ENCODE measurements at places on chromosomes 3 and 15. TPM values are rescaled to one million over a fixed set of nuclear protein-coding genes. Genes with fewer than 3 reads are reported as not detected.

DNA sequence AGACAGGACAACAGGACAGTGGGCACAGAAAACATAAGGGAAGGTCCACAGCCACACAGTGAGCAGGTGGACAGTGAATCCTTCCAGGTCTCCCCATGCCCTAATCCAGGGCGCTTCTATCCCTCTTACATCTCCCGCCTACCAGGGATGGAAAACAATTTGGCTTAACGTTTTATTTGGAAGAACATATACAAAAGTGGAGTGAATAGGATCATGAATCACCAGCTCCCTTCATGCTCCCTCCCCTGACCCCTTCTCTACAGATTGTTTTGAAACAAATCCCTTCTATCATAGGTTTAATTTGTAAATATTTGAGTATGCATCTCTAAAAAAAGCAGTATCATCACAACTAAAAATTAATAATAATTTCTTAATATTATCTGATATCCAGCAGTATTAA, 52.5 kb downstream of the CLDN11 start:
- DNase-seq, result peak; percentile 44

DNA sequence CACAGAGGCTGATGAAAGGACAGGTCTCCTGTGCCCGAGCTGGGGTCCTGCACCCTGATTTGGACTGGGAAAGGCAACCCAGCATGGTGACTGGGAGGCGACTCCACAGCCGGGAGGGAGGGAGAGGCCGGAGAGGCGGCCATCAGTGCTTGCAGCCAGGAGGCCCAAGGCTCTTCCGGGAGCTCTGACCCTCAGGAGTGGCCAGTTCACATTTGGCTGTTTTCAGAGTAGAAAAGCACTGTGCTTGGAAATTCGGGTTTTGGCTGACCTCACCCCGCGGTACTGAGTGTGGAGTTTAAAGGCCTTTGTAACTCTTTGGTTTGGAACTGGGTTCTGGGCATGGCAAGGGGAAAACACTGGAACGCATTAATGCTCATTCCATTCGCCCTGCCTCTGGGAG, 31.9 kb downstream of the SMAD6 start:
- DNase-seq, result no peak

DNA sequence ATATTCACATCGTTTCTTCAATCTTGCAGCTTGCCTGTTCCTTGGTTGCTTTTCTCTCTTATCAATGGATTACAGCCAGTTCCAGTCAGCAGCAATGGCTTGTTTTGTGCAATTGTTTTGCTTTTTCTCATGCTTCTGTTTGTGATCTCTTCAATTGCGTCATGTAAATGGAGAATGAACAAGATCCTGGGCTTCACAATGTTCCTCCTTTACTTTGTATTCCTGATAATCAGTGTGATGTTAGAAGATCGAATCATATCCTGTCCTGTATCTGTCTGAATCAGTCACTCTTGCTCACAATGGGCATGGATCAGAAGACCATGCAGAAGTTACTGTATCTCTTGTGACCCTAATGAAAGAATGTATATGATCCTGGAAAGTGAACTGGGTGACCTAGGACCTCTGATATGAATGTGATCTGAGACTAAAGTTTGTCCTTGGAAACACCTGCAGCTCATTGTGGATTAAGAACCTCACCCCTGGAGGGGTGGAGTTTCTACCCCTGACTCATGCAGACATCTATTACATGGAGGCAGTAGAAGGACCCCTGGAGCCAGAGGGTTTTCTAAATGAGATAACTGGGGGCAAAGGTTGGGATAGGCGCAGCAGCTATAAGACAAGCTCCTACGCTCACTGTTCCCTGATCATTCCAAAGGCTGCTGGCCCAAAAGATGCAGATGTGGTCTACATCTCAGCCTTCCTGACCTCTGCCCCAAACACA, 32.2 kb downstream of the SLC24A1 start:
- DNase-seq, result no peak

GRCh38 chr15:73392025-73392424, 23.3 kb upstream of the HCN4 start:
- DNase-seq, result no peak

DNA sequence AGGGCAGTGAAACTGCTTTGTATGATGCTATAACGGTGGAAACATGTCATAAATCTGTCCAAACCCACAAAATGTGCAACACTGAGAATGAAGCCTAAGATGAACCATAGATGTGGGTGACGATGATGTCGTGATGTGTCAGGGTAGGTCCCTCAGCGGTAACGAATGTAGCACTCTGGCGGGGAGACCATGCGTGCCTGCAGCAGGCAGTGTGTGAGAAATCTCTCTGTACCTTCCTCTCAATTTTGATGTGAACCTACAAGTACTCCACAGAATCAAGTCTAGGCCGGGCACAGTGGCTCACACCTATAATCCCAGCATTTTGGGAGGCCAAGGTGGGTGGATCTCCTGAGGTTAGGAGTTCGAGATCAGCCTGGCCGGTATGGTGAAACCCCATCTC, 268.2 kb upstream of the LYSMD4 start:
- no peak for DNase-seq

- DNase-seq, result no peak
Measured at GRCh38 chr3:54900838-54901591, 26.8 kb downstream of the LRTM1 start.

GRCh38 chr15:89808160-89808870, 6.3 kb downstream of the ANPEP start:
- DNase-seq, result no peak

DNA sequence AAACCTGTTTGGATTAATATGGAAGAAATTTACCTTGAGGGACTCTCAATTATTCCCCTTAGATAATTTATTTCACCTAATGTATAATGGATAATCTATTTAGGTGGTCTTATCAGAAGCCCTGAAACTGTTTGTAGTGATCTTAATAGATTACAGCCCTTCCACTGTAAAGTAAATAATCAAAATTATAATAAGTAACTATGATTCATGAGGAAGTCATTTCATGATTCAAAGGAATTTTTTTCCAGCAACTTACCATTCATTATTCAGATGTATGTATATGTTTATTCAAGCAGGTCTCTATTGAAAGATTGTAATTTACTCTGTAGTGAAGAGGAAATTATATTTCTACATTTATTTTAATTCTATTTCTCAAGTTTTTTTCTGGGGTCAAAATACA, 250.6 kb upstream of the ROBO1 start:
- DNase-seq, result no peak

Gene PGBD4
- 3.4 TPM for total RNA-seq

- no peak for DNase-seq
Measured at GRCh38 chr15:52262364-52262763, 33.2 kb downstream of the MYO5C start.

DNA sequence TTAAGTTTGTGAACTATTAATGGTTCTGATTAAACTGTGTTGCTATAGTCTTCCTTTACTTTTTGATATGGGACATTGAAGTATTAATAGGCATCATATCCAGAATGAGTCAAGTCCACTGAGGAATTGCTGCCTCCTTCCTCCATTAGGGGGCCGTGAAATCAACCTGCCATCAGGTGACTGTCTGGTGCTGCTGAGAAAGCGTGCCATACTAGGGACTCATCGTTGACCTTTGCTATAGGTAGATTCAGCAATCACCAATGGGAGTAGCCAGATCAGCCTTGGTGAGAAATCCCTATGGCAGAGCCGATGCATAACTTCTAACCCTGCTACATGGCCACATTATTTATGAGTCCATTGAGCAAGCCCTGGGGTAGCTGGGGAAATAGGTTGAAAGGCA, 30.1 kb upstream of the SLC28A2 start:
- DNase-seq, result no peak

Gene LTK
- 0.36 TPM for total RNA-seq

GRCh38 chr3:129317848-129318247, 39.2 kb downstream of the HMCES start:
- DNase-seq, result no peak

- no peak for DNase-seq
Measured at GRCh38 chr3:38966811-38967692, 84.7 kb downstream of the SCN11A start.

- DNase-seq, result no peak
Measured at GRCh38 chr15:87949575-87950223, 306.8 kb downstream of the NTRK3 start.

DNA sequence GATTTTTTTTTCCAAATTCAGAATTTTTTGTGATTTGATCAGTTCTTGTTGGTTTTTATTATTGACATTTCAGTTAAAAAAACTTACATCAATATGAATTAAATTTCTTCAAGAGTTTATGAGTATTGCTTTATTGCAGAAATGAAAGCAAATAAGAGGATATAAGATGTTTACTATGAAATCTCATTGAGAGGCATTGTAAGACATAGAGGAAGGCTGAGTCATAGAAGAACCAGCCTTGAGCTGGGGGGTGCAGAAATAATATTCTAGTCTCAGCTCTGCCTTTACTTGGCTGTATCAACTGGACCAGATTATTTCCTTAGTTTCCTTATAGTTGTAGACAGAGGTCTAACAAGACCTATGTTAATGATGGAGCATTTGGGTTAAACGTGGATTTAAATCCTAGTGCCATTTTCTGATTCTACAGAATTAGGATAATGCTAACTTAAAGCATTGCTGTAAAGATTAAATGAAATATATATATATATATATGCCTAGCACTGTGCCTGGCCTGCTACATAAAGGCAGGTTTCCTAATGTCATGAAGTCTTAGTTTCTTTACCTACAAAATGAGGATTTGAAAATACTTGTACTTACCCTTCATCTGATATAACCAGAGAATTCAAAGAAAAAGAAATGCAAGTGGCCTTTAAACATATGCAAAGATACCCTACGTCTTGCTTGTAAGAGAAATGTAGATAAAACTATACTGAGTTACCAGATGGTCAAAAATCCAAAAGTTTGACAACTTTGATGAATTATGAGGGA, 7.3 kb downstream of the FAM98B start:
- no peak for DNase-seq
